Head of caudate nucleus (tissue), 42 donors: ENCODE measurements at places on chromosomes 3 and 15.

DNA sequence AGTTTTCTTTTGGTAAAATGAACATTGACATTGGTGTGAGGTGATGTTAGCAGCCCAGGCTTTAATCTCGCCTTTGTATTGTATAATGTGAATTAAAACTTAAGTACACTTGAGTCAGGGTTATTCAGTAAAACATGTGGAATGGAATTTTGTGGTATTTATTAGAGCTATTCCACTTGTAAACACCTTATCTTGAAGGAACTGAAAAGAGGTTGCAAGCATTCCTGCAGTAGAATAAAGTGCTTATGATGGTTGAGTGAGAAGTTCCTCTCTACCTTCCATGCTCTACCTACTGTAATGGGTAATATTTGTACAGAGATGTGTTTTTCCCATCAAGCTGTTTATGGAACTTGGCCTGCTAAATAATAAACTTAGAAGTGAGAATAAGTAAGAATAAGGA, 36.1 kb downstream of the HMG20A start:
- no peak for DNase-seq

DNA sequence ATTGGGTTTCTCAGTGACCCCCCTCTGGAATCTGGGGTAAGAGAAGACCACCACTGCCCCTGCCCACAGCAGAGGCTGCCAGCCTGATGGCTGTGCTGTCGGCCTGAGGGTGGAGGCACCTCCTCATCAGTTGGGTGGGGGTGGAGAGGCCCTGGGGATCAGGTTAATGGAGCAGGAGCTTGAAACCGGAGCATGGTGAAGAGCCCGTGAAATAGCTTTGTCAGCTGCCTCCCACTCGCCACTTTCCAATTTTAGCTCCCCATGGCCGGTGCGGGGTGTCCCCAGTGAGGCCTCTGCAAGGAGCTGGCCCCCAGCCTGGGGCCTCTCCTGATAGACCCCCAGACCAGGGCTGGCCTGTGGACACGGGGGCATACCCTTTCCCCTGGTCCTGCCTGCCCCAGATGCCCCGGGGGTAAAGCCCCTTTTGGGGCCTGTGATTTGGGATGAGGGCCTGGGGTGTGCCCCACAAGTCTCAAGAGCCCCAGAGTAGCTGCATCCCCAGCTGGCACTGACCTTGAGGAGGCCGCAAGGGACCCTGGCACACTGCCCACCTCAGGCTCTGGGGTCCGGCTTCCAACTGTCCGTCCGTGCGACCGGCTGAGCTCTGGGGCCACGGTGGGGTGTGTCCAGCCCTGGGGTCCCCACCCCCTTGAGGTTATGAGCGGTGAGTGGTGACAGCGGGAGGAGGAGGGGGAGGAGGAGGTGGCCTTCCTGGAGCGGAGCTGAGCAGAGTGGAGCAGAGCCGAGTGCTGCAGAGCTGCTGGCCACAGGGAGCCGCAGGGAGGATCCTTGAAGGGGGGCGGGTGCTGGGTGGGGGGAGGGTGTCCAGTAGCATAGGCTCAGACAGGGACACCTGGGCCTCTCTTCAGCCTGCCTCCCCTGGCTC, at the start of gene HHATL:
HHATL (minus strand) TSS at position 733 of the 886 bp plus-strand sequence. CDS start 1,972 bp downstream, outside the sequence.
- peak; percentile 76 for DNase-seq

DNA sequence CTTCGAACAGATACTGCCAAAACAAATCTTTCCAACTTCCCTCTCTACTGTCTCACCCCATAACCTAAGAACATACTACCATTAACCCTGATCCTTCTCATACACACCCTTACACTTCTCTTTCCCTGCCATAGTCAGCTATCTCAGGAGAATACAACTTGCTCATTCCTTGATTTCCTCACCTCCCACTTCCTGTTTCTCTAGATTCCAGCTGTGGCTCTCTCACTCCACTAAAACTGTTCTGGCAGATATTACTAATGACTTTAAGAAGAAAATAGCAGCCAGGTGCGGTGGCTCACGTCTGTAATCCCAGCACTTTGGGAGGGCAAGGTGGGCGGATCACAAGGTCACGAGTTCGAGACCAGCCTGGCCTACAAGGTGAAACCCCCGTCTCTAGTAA, 4.6 kb downstream of the LSG1 start:
- DNase-seq, result no peak

DNA sequence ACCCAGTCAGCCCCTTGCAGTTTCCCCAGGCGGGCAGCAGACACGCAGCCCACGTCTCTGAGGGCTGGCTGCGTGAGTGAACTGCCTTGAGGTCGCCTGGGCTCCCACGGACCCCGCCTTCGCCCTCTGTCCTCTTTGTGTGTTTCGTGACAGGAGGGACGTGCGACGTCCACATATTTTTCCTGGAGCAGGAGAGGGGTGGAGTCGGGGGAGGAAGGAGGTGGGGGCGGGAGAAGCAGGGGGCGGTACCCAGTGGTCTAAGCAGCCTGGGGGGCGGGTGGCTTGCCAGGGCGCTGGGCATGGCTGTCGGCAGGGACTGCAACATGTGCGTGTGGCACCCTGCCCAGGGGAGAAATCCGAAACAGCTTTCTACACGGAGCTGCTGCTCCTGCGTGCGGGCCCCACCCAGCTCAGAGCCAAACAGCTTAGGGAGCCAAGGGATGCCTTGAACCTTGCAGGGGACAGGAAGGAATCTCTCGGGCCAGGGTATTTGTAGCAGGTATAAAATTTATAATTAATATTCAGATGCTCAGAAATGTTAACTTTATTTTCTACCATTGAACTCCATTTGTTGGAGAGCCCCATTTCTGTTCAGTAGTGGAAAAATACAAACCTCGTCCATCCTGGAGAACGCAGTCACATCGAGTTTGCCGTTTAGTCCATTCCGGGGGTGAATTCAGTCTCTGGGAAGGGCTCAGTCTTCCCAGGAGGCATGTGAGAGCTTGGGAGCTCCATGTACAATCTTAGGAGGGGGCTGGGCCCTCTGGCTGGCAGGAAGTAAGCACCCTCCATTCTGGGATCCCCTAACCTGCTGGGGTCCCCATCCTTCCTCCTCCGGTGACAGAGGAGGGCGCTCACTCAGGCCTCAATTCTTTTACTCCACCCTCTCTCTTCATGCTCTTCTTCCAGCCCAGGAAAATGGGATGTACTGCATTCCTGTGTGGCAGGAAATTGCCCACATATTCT, 79.1 kb upstream of the MEF2A start:
- peak; percentile 51 for DNase-seq

- no peak for DNase-seq
Observed at GRCh38 chr3:119243712-119244111, 3.0 kb upstream of the B4GALT4 start.

DNA sequence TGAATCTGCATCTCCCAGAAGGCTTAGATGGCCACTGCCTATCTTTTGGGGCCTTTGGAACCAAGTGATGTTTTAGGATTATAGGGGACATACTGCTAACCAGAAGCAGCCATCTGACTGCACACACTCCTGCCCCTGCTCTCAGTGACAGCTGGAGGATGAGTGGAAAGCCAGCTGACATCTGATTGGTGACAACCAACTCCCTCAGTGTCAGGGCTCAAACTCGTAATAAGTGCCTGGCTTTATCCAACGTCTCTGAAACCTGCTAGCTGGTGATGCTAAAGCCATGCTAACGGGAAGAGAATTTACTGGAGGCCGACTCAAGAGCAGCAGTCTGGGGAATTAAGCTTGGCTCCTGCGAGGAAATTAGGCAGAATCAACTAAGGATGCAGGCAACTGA, 35.1 kb downstream of the KY start:
- DNase-seq, result no peak

- DNase-seq, result no peak
Observed at GRCh38 chr3:107269136-107269535, 108.1 kb upstream of the CCDC54 start.

DNA sequence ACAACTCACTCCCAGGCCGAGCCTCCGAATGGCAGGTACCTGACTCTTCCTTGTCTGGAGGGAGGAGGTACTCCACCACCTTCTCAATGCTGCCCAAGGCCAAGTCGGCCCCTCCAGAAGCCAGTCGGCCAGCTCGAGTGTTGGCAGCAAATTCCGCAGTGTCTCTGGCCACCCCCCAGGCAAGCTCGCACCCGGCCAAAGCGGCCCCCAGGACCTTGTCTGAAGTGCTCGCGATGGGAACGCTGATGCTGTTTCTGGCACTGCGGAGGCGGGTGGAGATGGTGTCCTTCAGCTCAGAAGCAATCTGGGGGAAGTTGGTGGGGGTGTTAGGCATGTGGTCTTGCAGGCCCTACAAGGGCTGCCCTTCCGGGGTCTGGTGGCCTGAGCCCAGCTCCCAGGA, 9.2 kb downstream of the PLIN1 start:
- no peak for DNase-seq

DNA sequence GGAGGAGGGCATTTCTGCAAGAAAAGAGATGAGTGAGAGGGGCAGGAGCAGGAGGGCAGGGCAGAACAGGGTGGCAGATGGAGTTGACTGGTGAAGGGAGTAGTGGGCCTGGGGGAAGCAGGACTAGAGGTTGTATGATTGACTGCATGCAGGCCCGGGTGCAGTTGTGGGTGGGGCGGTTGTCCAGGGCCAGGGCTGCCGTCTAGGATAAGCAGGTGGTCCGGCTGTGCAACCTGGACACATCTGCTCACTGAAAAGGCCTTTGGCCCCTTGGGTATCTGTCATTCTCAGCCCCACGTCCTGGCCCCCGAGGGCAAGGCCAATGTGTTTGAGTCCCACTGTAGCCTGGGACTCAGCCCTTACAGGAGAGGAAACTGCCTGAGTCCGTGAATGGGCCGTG, 25.4 kb downstream of the ALS2CL start:
- DNase-seq, result peak; percentile 6

GRCh38 chr3:30751610-30752299, 142.7 kb downstream of the GADL1 start:
- DNase-seq, result peak; percentile 45

- DNase-seq, result peak; percentile 64
Observed at GRCh38 chr3:152258448-152259393, 10.0 kb upstream of the MBNL1 start.

GRCh38 chr3:83729576-83729975, 1229.2 kb upstream of the CADM2 start:
- no peak for DNase-seq

GRCh38 chr3:124792341-124793040, 62.2 kb downstream of the UMPS start:
- no peak for DNase-seq

DNA sequence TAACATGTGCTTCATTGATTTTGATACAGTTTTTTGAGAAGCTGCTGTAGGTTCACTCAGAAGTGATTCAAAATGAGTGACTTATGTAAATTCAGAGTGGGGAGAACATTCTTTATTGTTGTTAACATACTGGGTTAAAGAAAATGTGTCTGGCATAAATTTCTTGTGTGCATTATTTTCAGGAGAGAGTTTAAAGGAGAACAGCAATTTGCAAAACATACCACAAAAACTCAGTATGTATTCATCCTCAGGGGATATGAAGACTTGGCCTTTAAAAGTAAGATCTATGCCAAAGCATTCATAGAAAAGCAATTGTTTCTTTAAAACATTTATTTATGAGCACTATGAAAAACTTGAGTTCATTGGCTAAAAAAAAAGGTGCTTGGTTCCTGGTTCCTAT, 1089.8 kb downstream of the ROBO2 start:
- no peak for DNase-seq

DNA sequence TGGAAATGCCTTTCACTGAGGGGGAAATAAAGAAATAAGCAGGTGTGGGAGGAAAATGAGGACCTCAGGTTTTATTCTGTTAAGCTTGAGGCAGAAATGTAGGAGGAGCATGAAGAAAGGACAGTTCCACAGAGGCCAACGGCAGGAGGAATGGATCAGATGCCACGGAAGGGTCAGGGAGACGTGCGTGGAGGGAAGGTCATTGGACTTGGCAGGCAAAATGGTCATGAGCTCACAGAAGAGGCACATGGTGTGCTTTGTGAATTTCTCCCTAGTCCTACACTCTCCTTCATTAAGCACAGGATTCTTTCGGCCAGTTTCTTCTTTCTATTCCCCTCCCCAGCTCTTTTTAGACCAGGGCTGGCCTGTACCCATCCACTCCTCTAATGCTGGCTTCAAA, 32.5 kb upstream of the THSD4 start:
- no peak for DNase-seq

DNA sequence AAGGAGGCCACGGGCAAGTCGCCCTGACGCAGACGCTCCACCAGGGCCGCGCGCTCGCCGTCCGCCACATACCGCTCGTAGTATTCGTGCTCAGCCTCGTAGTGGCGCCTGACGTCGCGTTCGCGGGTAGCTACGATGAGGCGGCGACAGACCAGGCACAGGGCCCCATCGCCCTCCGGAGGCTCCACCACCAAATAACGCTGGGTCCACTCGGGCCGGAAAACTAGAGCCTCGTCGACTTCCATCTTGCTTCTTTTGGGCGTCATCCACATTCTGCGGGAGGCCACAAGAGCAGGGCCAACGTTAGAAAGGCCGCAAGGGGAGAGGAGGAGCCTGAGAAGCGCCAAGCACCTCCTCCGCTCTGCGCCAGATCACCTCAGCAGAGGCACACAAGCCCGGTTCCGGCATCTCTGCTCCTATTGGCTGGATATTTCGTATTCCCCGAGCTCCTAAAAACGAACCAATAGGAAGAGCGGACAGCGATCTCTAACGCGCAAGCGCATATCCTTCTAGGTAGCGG, at the start of gene EPM2AIP1:
EPM2AIP1 (minus strand) TSS at position 326 of the 520 bp plus-strand sequence; CDS start at position 272, 54 bp downstream.
- no peak for DNase-seq

DNA sequence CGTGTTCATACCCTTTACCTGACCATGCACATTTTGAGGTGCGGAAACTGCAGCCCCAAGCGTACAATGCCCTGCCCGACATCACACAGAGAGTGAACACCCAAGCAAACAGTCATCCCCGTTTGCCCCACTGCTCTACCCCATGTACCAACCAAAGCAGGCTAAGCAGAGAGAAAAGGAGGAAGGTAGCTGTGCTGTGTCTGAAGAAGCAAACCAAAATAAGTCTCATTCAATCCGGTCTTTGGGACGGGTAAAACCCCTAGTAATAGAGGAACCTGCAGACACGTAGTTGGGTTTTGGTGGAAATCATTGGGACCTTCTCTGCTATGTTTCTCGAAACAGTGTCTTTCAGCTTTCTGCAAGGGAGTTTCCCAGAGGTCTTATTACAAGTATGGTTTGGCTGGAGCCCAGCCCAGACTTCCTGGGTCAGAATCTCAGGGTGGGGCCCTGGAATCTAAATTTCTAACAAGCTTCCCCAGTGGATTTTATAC, 164.6 kb upstream of the HES1 start:
- DNase-seq, result no peak

DNA sequence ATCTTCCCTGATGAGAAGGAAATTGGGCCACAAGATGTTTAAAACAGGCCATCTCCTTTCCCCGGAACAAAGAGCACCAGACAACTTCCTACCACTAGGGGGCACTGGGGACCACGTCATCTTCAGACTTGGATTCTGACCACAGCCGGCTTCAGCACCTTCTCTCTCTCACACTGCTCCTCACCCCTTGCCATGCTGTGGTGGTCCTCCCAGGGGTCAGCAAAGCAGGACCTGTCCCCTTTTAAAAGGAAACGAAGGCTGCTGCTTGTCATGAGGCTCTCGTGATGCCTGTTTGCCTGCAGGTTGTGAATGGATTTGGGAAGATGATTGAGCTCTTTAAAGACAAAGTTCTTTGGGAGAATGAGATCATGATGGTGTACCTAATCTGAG, 16.2 kb downstream of the RFT1 start:
- DNase-seq, result peak; percentile 88
